Psoas muscle (tissue), 8 donors: ENCODE measurements at places on chromosomes 12 and 14. TPM values are rescaled to one million over a fixed set of nuclear protein-coding genes. Genes with fewer than 3 reads are reported as not detected.
A peak's percentile ranks its signal among the peaks of the same experiment; 100 is the strongest.

TPI1 gene
- total RNA-seq: 699 TPM

ABCB9 gene
- total RNA-seq: 0.59 TPM

SLCO1B1 gene
- not detected for total RNA-seq

- no peak for DNase-seq
Measured at GRCh38 chr14:23609001-23609400, 27.2 kb upstream of the DHRS2 start.

DNA sequence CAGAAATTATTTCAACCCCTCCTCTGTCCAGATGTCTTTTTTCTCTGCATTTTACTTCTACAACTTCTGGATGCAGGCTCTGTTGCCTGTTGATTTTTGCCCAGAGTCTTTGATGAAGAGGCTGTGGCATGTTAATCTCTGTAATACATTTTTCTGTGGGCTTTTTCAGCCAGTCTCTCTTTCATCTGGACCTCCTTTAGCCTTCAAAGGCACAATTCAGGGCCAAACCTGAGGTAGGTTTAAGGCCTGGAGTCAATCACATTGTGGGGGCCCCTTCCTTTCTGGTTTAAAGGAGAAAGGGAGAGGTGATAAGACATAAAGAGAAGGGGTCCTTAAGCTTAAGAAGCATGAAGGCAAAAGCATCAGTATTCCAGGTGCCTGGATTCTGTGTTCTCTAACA lies 553.7 kb downstream of the FLRT2 start:
- DNase-seq: no peak

GRCh38 chr12:24352363-24352762 lies 402.9 kb upstream of the SOX5 start:
- no peak for DNase-seq

DNA sequence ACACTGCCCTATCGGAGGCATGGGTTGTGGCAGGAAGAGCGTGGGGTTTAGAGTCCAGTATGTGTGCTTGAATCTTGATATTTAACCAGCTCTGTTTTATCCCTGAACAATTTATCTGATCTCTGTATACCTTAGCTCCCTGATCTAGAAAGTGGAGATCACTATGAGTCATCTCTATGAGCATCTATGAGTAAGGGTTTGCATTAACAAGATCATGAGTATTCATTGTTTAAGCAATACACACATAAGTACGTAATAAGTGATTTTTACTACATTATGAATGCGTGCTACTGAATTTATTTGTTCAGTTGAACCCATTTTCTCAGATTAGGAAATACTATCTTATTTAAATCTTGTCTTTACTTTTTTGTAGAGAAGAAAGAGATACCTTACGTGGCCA lies 49.4 kb downstream of the GPATCH2L start:
- no peak for DNase-seq

GRCh38 chr12:92574911-92575570 lies 127.7 kb upstream of the PLEKHG7 start:
- DNase-seq: no peak

DNA sequence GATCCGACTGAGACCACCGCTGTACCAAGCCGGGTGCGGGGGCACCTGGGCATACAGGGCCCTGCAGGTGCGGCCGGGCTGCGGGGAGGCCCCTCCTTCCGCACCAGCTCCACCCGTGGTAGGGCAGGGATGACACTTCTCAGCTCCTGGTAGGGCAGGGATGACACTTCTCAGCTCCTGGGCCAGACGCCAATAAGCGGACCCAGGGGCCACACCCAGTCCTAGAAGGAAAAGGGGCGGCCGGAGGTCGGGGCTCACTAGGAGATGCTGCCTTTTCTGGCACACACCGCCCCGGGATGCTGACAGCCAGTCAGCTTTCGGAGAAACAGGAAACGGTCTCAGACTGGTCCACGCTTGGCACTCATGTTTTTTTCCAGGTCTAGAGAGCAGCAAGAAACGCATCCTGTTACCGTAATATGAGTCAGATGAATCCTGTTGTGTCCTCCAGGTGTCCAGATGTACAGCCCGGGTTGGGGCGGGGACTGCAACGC lies 34.8 kb downstream of the NFKBIA start:
- DNase-seq: peak; percentile 62

GRCh38 chr12:16605642-16606116 lies 283 bp downstream of the LMO3 start:
- no peak for DNase-seq

GRCh38 chr14:91516663-91517388 lies 6.7 kb upstream of the PPP4R3A start:
- no peak for DNase-seq
